ENCODE measurements at places on chromosomes 12 and 14.

GRCh38 chr12:2510045-2510444, 284.7 kb upstream of the FKBP4 start:
- DNase-seq, result peak; percentile 82

GRCh38 chr12:18383203-18383602, 121.9 kb downstream of the PIK3C2G start:
- no peak for DNase-seq

- DNase-seq, result no peak
Observed at GRCh38 chr14:29846339-29847055, 81.2 kb downstream of the PRKD1 start.

DNA sequence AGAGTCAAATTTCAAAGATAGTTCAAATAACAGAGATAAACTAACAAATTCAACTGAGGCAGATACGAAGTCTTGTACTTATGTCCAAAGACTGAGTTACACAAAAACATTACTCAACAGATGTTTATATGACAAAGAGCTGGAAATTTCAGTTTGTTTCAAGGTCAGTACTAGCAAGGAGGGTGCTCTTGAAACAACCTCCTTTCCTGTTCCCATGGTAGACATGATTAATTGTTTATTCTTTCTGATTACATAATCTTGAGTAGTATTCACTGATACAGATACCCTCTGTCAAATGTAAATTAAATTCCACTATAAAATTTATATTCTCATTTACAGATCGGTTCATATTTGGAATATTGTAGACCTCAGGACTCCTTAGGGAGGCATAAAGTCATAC, 23.4 kb downstream of the TSPAN8 start:
- DNase-seq, result no peak

DNA sequence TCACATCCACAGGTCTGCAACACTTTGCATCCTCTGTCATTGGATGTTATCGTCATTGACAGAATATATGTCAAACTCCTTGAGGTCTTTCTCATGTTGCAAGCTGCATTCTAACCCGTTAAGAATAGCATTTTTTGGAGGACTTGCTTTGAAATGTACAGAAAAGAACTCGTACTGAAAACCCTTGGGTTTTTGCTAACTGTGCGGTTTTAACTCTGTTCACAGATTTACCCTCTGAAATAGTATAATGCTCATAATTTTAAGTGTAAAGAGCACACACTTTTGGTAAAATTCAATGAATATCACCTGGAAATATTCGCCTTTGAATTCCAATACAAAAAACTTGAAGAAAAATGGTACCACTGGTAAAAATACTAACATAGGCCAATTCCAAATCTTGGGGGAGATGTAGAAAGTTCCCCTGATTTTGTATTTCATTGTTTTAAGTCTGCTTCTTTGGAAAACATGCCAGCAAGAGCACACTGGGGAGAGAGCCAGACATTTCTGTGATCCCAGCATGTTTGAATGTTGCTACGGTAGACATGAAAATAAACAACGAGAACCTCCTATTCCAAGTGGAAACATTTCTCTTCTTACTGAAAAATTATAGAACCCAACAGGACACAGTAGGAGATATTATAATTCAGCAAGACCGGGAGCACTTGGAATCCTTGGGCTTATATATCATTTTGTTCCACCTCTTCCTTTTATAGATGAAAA, 446.0 kb downstream of the AEBP2 start:
- DNase-seq, result no peak

DNA sequence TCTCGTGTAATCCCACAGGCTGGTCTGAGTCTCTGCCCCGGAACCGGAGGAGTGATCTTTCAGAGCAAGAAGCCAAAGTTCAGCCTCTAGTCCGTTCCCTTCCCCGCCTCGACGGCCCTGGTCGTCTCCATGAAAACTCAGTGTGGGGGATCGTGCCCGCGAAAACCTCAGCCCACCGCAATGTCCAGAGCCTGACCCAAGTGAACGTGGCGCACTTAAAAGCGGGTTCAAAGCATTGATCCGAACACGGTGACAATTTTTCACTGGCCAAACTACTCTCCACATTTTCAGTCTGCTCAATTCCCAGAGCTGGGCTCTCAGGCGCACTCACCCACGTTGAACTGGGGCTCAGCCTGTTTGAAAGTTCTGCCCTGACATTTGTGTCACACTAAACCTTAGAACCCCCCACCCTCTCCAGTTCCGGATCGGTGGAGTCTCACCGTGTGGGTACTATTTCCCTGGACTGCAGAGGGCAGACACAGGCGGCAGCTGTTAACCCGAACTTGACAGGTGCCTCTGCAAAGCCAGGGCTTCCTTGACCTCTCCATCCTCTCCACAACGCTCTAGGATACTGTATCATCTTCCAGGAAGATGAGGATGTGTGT, 886 bp upstream of the PRICKLE1 start:
- DNase-seq, result peak; percentile 47

DNA sequence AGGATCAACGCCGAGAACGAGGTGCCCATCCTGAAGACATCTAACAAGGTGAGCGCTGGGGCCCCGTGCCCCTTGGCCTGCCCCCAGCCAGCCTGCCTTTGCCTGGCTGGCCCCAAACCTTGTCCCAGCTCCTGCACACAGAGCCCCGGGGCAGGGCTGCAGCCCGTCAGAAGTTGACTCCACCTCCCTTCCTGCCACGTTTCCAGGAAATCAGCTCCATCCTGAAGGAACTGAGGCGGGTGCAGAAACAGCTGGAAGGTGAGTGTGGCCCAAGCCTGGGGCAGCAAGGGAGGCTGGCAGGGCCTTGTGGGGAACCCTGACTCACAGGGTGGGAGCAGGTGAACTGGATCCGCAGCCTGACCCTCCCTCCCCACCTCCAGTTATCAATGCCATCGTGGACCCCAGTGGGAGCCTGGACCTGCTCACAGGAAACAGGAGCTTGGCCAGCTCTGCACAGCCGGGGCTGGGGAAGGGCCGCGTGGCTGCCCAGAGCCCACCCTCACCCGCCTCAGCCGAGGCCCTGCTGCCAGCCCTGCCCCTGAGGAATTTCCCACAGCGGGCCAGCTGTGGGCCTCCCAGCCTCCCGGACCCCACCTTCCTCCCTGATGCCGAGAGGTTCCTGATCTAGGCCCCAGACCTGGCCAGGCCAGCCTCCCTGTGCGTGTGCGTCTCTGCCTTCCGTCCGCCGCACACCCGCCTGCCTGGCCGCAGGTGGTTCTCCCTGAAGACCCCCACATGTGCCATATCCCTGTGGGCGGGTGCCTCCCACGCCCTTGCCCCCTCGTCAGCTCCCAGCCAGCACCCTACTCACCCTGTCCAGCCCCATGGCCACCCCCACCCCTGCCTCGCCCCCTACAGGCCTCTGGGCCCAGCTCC, 29.5 kb downstream of the CEP170B start:
- peak; percentile 26 for DNase-seq

DNA sequence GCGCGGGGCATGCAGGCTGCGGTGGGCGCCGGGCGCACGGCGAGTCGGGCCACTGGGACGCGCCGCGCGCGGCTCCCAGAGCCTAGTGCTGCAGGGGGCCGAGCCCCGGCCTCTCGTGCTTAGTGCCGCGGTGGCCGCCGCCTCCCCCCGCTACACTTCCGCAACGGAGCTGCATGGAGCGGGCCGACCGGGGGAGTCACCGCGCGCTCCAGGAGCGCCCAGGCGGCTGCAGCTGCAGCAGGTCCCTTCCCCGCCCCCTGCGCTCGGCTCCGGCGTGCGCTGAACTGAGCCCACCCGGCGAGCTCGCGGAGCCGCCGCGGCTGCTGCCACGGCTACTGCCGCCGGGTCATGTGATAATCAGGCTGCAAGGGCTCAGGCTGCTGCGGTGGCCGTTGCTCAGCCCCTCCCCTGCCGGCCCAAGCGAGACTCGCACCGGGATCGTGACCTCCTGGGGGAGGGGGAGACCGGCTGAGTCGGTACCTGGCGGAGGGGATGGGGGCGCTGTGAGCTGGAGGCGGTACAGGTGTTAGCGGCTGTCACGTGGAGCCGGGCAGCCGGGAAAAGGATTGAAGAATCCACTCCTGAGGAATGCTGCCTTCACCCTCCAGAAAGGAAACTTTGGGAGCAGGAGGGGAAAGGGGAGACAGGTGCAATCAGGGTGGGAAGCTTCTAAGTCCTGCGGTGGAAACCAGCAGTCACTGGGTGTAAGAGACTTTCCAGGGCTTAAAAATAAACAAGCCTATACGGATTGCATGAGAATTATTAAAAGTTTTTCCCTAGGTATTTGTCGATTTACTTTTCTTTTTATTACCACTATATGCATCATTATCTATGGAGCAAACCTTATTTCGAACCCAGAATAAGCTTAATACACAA, at the start of gene PPM1H:
TSS of gene PPM1H (minus strand) at position 352 of the 876 bp plus-strand sequence. CDS start 414 bp downstream, outside the sequence.
- peak; percentile 87 for DNase-seq

DNA sequence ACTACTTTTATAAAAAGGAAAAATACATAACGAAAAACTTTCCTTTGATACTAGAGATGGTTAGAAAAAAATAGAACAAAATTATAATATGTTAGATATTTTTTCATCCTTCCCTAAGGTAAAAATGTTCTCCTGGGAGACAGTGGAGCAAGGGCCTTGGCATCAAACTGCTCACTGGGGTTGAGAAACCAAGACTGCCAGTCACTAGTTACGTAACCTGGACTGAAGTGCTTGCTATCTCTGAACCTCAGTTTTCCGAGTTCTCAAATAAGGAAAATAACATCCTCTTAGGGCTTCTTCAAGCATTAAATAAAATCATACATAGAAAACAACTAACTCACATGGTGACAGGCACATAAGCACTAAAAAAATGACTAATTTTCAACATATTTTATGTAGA, 48.2 kb upstream of the FRMD6 start:
- DNase-seq, result no peak

DNA sequence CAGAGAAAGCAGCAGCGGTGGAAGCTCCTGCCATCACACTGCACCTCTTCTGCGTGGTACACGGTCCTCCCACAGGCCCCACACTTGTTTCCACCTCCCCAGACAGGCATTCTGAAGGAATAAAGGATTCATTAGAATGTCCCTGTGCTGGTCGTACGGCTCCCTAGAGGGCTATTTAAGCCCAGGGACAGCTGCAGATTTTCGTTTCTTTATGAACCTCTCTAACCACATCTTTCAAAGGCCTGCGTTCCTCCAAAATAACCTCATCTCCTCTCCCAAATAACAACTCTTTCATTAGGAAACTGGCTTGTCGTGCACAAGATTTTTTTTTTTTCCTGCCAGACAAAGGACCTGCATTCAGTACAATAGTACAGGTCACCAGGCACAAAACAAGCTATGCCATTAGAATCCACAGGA, 12.7 kb downstream of the CSRP2 start:
- no peak for DNase-seq

DNA sequence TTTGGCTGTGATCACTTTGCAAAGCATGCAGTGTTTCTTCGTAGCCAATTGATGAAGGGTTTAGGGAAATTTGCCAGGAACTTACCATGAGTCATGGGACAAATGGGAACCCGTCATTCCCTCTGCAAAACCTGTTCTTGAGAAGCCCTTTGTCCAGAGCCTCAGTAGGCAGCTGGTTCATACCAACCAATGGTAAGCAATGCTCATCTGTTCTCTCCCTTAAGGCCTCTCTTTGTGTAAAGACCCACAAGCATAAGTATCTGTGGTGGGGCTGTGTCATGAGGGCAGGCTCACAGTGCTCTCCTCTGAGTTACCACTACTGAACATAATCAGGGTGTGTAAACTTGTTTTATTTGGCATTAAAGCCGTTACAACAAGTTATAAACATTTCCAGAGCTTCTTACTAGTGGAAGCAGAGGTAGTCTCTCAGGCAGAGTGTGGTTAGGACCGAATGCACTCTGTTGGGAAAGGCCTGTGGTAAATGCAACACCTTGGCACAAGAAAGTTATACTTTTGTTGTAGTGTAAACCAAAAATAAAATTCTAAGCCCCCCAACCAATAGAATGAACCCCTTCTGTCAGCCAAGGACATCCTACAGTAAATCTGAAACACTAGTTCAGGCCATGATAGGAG, 119.8 kb downstream of the SINHCAF start:
- DNase-seq, result no peak

DNA sequence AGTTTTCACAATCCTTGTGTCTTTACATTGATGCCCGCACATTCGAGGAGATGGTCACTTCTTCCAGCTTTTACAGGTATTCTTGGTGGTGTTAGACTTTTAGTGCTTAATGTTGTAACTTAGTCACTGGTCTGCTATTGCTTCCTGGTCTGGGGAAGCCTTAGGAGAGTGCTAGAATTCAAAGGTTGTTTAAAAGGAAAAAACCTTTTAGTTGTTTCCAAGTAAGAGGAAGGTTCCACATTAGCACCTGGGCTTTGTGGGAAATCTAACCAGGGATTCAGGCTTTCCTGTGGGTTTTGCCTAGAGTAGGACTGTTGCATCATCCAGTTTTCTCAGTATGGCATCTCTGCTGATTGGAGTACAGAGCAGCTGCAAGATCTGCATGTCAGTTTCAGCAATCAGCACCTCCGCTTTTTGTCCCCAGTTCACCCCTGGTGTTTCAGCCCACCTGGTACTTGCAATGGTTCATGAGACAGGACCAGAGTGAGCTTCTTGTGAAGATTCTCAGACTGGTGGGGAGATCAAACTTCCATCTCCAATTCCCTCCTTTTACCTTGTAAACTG, 44.0 kb upstream of the PLBD1 start:
- DNase-seq, result no peak

DNA sequence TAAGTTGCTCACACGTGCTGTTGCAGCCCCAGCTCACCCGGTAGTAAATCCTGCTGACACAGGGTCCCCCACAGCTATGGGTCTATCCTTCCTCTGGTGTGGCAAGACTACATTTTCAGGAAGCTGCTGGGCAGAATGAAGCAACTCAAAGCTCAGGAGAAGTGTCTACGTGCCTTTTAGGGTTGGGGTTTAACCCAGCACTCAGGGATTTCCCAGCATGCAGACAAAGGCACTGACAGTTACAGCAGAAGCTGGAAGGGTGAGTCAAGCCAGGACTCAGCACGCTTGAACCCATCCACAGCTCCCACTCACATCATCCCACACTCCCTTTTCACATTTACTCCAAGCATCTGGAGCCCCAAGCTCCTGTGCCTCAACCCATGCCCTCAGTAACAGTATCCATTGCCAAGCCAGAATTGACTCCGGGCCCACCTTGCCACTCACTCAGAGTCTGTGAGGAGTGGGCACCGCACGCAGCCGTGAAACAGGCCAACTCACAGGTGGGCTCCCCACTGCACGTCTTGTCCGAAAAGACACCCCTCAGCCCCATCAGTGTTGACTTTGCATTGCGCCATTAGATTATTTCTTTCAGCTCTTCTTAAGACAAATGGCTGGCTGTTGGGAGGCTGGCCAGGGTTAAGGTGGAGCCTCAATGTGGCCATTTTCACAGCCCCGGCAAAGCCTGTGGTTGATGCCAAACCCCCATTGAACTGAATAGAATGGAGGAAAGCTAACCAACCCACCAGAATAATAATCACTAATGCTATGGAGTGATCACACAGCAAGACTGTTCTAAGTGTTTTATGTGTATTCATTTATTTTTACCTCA, 59.6 kb downstream of the ZFP36L1 start:
- DNase-seq, result peak; percentile 43

- no peak for DNase-seq
Observed at GRCh38 chr12:107736914-107737313, 24.0 kb downstream of the PRDM4 start.
